Stimulated activated CD8-positive, alpha-beta memory T cell treated with anti-CD3 and anti-CD28 coated beads, Interleukin-7, amount 100 ng/mL, for 1 hour (primary cell): ENCODE measurements at places on chromosomes 12 and 14.

DNA sequence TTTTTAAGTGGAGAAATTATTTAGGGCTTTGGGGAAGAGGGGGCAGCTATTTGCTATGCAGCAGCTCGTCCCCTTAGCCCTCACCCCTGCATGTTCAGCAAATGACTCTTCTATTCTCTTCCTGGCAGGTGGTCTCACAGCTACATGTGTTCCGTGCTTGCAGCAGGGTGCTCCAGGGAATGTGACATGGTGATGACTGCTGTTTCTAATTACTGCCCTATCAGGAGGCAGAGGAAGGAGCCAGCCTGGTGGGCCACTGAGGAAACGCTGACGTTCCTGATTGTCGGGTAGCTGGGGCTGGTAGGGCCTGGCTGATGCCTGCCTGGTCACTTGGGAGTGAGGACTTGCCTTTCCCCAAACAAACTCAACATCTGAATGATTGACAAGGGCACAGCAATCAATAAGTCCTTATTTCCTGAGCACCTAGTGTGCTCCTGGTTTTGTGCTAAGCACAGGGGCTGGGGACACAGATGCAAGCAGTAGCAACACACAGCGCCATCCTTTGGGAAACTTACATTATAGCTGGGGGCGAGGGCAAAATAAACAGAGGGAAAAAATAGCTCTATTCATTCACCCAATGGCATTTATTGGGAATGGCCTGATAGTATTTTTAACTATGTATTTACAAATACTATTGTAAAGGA, 377.8 kb downstream of the FUT8 start:
- no peak for DNase-seq

- DNase-seq = no peak
Observed at GRCh38 chr12:43226151-43226550, 325.9 kb downstream of the ADAMTS20 start.

DNA sequence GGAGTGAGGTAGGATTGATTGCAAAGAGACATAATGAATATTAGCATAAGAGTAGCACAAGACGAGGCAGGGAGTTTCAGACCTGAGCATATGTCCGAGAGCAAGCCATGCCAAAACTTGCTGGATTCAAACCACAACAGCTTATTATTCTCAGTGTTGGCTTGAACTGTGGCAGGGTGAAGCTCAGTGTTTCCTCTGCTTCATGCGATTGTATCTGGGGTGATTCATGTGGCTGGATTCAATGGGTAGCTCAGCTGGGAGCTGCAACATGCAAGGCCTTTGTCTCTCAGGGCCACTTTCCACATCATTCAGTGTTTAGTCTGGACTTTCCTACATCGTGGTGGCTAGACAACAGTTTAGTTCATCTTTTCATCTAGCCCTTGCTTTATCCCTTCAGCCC, 22.1 kb upstream of the E2F7 start:
- no peak for DNase-seq

DNA sequence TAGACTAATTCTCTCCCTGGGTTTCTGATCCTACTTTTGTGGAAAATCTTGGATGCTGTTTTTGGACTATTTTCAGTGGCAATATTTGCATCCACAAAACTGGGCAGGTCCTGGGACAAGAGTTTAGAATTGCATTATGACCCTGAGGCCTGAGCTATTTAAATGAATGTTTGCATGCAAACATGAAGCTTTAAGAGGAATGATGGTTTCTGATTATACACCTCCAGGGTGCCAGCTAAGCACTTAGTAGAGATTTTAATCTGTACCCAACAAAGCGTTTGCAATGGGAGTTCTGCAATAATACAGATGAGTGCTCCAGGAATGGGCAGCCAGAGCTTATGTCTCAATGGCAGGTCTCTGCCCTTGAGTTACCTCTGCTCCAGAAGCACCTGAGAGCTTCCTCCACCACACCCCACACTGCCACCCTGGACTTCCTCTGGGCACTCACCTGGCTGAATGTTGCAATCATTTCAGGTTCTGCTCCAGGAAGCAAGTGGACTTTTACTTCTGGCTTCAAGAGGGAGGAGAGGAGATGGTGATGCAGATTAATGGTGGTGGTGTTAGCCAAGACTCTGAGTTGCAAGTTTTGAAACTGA, 6.0 kb upstream of the SPTLC2 start:
- no peak for DNase-seq

DNA sequence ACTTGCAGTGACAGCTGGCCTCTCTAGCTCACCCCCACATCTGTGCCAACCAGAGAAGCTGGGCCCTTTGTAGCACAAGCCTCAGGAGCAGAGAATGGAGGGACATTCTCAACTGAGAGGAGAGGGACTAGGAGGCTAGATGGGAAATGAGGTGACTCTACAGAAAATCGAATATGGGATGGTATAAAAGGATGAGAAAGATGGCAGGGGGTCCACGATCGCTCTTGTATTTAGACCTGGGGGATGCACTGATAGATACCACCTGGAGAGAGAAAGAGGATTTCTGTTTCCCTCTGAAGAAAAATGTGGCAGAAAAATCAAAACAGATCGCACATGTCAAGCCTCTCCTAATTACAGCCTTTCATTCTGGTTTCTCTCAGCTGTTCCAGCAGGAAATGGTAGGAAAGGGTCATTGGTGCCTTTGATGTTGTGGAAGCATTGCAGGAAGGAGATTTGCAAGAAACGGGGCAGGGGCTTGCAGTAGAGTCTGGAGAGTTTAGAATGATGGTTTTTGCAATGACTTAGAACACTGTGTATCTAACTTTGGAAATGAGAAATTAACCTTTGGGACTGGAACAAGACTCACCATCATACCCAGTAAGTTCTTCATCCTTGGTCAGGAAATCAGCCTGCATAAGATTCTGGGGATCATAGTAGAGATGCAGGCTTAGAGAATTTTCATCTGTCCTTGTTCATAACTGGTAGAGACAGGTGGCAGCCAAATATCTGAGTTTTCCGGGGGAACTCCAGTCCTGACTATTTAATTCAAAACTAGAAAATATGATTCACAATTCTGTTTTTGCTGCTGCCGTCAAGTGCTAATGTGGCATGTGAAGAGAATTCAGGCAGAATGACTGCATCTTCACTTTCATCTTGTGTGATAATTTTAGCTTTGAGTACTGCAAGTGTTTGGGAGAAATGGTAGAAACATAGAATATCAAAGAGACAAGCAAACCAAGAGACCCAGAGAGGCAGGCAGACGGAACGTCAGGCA, 98.8 kb downstream of the DAD1 start:
- DNase-seq = no peak

GRCh38 chr12:127760996-127761395, 506.0 kb upstream of the TMEM132C start:
- no peak for DNase-seq

GRCh38 chr14:103393676-103394626, 8.7 kb downstream of the MARK3 start:
- DNase-seq = no peak

DNA sequence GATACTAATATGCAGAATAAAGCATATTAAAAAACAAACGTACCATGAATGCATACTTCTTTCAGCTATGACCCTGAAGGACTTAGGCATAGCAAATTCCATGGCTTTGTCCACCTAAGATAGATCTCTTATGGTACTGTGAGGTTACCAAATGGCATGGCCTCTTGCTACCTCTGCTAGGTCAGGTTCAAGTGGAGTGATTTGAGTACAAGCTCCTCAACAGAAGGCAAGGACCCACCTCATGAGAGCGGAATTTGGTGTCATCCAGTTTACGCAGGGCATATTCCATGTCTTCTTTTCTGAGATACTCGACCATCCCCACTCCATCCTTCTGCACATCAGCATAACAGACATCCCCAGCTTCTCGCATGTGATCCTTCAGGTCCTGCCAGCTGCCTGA, 5.8 kb downstream of the SRSF9 start:
- no peak for DNase-seq

DNA sequence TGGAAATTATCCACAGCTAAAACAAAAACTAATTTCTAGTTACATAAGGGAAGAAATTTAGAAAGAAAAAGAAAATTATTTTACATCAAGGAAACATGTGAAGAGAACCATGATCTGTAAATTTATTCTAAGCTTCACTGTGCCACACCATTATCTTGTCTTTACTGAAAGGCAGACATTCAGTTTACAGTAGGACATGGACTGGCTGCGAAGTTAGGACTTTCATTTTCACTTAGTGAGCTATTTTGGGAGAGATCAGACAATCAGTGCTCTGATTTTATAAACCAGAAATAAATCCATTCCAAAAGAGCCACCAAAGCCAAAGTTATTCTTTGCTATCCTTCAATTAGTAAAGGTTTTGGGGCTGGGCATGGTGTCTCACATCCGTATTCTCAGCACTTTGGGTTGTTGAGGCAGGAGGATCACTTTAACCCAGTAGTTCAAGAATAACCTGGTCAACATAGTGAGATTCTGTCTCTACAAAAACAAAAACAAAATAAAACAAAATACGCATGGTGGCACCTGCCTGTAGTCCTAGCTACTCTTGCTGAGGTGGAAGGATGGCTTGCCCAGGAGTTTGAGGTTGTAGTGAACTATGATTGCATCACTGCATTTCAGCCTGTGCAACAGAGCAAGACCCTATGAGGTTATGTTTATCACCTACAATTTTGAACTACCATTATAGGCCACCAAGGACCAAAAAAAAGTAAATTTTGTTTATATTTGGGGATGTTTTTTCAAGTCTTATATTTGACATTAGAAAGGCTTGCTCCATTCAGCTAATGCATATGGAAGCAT, 1084.8 kb upstream of the ATXN7L3B start:
- DNase-seq = no peak

GRCh38 chr14:52031781-52032180, 37.1 kb downstream of the NID2 start:
- DNase-seq = no peak

DNA sequence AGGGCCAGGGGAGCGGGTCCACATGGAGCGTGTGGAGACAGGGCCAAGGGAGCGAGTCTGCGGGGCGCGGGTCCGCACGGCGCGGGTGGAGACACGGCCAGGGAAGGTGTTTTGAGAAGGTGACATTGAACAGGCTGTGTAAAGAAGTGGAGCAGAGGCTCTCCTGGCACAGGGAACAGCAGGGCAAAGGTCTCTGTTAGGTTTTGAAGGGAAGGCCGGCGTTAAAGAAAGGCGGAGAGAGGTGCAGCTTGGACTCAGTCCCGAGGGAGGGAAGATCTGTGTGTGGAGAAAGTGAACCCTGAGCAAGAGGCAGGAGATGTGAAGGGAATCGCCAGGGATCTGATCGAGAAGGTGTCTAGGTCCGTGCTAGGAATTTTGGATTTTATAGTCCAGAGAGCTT, 1.8 kb downstream of the PXMP2 start:
- DNase-seq = no peak

- DNase-seq = no peak
Observed at GRCh38 chr14:34741840-34742239, 27.4 kb upstream of the CFL2 start.

DNA sequence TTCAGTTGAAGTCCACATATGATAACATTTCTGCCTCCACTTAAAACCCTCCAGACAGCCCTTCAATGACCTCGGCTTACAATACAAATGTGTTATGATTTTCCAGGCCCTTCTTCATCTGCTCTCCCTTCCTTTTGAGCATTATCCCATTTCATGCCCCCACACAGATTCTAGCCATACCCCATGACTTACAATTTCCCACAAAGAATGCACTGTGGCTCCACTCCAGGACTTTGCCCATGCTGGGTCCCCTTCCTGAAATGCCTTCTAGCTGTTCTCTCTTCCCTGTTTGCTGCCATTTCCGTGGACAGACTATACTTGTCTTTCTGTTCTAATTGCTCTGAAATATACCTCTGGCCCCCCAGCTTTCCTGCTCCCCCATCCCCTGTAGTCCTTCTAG, 963.2 kb downstream of the DIO2 start:
- DNase-seq = no peak

GRCh38 chr14:89646971-89647370, 229.9 kb upstream of the FOXN3 start:
- DNase-seq = no peak

- DNase-seq = no peak
Observed at GRCh38 chr12:91213-91612, 24.6 kb downstream of the IQSEC3 start.

GRCh38 chr14:24182110-24182882, 6.3 kb downstream of the IPO4 start:
- DNase-seq = no peak

DNA sequence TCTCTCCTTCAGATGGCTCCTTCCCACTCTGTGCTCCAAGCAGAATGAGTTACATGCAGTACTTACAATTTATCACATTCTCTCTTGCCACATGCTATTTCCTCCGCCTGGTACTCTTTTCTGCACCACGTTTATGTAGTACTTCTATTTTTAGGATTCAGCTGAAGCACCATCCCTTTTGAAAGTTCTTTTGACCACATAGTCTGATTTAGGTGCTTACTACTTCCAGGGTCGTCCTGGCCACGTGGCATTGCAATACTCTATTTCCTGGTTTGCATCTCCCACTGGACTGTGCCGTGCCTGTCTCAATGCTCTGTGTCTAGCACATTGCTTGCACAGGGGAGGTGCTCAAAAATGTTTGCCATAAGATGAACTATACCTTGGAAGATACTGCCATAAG, 16.3 kb upstream of the TBC1D30 start:
- DNase-seq = no peak

DNA sequence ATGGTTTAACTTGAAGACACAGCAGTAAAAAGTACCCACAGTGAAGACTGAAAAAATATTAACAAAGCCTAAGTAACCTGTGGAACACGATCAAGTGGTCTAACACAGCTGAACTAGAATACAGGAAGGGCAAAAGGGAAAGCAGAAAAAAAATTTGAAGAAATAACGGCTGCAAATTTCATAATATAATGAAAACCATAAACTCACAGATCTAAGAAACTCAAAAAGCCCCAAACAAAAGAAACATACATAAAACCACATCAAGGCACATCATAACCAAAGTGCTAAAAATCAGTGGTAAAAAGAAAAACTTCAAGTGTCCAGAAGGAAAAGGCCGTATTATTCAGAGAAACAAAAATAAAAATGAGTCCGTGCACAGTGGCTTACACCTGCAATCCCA, 30.9 kb downstream of the SPPL3 start:
- no peak for DNase-seq

DNA sequence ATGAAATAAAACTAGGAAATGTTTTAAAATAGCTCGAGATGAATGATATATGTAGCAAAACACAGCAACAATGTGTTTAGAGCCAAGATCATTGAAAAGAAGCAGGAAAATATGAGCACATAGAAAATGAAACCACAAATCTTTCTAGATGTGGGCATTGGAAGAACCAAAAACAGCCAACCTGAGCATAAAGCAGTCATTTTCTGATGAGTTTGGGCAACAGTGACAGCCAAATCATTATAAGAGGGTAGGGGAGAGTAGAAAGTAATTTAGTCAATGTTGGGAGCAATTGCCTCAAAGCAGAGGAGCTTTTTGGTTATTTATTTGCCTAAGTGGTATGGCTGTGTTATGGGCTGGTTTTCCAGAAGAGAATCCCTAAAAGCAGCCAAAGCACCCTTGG, 8.8 kb upstream of the BICDL1 start:
- no peak for DNase-seq

GRCh38 chr14:89442280-89442679, 25.2 kb upstream of the FOXN3 start:
- DNase-seq = no peak

- DNase-seq = no peak
Observed at GRCh38 chr14:34956931-34957330, 25.9 kb upstream of the SRP54 start.
